ENCODE measurements at places on chromosomes 3 and 15.

- peak; percentile 17 for DNase-seq
Observed at GRCh38 chr3:46187876-46188275, 20.2 kb downstream of the CCR1 start.

GRCh38 chr15:49082960-49083359, 36.7 kb upstream of the SECISBP2L start:
- peak; percentile 85 for DNase-seq

GRCh38 chr3:197365586-197365985, 67.2 kb upstream of the DLG1 start:
- DNase-seq: peak; percentile 60

GRCh38 chr15:45165536-45165935, 22.2 kb downstream of the SHF start:
- DNase-seq: no peak

DNA sequence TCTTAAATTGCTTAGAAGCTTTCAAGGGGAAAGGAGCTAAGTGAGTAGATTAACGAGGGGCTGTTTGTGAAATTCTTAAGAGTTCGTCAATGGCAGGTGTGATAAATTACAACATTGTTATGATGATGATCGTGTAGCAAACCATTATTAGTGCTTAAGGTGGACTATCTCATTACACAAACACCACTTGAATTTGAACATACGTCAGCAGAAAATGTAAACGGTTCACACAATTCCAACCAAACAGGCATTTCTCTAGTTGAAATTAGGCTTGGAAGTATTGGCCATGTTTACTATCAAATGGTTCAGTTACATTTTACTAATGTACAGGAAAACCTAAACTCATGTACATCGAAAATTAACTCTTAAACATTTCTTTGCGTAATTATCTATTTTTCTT, 102.8 kb downstream of the PYDC2 start:
- no peak for DNase-seq

- no peak for DNase-seq
Observed at GRCh38 chr15:75663931-75664421, 16.3 kb downstream of the SNX33 start.

DNA sequence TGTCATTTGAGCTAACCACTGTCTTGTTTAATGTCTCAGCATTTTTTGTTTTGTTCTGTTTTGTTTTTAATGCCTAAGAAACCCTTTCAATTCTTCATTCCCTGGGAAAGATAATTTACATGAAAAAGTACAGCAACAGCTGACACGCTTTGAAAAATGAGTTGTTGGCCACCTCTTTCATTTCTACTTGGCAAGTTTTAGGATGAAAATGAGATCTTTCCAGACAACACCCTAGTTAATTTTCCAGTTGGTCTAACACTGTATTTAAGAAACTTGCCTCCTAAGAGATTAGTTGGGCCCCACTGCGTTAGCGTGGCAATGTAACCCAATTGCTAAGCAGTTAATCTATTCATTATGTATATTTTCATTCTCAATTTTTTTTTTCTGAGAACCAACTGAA, 194.0 kb upstream of the LRRN1 start:
- no peak for DNase-seq

DNA sequence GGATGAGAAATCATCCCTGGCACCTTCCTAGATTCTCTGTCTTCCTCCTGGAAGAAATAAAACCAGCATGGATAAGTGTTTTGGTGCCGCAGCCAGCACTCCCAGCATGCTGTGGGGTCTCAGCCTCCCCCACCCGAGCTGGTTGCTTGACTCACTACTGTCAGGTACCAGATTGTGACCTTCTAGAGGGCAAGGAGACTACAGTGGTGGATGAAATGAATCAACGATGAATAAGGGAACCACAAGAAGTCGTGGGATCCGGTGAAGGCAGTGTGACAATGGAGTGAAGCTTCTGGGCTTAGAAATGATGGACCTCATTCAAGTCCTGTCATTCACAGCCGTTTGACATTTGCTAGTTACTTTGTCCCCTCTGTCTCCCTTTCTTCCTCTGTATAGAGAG, 50.2 kb upstream of the SLCO3A1 start:
- DNase-seq: no peak

DNA sequence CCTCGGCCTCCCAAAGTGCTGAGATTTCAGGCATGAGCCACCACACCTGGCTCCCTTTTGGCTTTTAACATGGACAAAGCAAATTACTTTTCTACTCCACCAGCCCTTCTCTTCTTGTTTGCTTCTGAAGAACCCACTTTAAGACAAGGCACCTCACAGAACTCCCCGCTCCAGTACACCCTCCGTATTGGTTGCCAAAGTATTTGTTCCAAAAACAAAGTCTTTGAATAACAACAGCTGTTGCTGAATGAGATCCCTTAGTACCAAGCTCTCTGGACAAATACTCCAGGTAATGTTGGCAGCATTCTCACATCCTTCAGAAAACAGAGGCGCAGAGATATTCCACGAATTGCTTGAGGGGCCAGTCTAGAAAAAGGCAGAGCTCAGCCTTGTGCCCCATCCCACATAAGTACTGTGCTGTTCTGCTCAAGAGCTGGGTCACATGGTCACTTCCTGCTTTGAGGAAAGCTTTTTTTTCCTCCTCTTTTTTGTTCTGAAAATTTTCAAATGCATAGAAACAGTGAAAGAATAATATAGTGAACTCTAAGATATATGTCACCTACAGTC, 7.3 kb upstream of the CHCHD6 start:
- no peak for DNase-seq

GRCh38 chr3:170096342-170096741, 58.5 kb downstream of the GPR160 start:
- DNase-seq: no peak

GRCh38 chr3:83002869-83003445, 1241.5 kb upstream of the GBE1 start:
- no peak for DNase-seq

DNA sequence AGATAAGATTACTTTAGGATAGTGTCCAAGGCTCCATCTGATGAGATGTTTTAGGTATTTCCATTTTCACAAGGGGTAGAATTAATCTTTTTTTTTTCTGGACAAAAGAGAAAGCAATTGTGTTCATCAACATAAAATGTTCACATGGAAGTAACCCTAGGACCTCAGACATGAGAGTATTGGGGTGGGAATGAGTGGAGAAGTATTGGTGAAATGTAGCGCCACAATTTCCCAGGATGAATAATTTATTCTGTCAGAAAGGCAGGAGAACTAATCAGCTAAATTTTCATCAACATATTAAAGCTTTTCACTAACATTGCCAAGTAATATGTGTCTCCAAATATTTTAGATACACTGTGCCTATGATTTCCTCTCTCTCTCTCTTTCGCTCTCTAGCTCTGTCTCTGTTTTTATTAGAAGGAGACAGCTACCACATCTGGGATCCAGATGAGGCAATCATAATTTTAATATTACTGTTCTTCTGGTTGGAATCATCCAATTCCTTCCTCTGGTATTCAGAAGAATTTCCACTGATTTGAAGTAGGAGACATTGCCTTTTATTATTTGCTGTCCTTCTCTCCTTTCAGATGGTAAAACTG, 21.6 kb upstream of the ZNF280D start:
- peak; percentile 68 for DNase-seq

- no peak for DNase-seq
Observed at GRCh38 chr3:30933478-30934207, 39.2 kb upstream of the GADL1 start.

DNA sequence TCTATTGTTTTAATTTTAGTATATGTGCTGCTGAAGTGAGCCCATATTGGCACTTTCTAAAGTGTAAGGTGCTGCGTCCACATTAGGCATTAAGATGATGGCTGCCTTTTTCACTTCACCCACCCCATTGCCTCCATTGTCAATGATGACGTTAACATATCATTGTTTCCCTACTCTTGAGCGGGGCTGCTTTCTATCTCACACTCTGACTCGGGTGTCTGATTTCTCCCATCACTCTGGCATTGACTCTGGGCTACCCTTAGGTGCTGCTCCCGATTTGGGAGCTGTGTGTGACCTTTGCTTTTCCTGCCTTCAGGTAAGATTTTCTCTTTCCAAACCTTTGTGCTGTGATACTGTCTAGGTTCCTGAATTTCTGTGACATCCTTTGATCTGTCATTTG, 28.8 kb downstream of the CGNL1 start:
- DNase-seq: no peak

DNA sequence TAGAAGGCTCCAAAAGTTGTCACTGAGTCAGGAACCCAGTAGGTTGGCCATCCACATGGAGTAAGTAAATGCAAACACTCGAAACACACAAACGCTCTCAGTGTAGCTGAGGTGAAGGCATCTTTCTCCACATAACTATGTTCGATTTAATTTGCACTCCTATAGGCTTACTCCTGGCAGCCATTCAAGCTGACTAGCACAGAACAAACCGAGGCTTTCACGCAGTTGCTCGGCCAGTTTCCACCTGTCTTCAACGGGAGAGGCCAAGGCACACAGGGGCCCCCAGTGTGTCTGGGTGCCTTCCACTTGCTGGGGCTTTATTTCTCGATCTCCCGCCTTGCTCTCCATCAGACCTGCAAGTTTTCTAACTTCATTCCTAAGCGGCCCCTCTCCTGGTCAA, 18.9 kb downstream of the RGMA start:
- DNase-seq: no peak

- peak; percentile 76 for DNase-seq
Observed at GRCh38 chr15:45157974-45158373, 28.2 kb downstream of the DUOX1 start.

- DNase-seq: peak; percentile 93
Observed at GRCh38 chr3:124800511-124801258, 70.4 kb downstream of the UMPS start.

DNA sequence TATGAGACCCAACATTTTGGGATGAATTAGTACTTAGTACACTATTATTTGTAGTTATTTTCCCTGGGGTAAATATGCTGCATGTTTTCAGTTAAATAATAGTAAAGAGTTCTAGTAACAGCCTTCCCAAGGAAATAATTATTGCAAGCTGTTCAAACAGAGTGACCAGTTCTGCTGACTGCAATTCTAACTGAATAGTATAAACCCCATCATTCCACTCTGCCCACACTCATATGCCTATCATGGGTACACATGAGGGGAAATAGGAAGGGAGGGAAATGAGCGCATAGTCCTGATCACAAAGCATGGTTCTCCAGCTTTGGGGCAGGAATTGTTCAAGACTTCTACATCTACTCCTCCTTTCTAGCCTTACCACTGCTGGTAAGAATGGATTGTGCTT, 18.7 kb downstream of the UQCC5 start:
- DNase-seq: peak; percentile 53

GRCh38 chr3:174208161-174208560, 651.0 kb upstream of the NAALADL2 start:
- DNase-seq: no peak

DNA sequence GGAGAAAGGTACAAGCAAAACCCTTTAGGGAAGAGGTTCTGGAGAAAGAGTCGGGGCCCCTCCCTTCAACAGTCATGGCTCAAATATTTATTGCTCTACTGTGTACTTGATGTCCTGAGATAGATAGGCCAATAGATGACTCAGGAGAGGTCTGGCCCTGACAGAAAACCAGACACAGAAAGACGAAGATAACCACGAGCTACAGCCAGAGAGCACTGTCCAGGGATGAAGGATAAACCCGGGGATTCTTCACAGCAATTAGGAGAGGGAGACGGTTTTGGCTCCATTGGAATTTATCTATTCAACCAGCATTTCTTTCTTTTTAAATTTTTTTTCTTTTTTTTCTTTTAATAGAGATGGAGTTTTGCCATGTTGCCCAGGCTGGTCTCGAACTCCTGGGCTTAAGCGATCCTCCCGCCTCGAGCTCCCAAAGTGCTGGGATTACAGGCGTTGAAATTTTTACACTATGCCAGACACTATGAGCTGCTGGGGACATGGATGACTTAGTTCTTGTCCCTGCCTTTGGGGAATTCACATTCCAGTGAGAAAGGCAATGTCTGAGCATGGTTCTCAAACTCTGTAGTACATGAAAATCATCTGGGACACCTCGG, 4.6 kb upstream of the CIDEC start:
- DNase-seq: peak; percentile 82

- peak; percentile 97 for DNase-seq
Observed at GRCh38 chr15:39127925-39128617, 452.8 kb upstream of the THBS1 start.

DNA sequence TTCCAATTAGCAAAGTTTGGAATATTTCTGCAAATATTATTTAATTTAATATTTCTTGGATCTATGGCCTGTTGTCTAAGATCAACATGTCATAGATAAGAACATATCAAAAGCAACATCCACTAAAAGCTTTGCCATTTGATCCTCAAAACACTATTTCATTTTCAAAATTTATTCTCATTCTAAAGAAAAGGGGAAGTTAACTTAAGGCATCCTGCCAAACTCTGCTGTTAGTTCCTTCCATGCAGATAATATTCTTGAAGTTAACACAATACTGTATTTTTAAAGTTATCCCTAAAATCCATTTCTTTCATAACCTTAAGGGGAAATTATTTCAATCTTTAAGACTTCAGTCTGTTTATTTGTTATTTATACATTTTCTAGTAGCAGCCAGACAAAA, 28.2 kb upstream of the GBE1 start:
- DNase-seq: no peak

- no peak for DNase-seq
Observed at GRCh38 chr15:82950295-82950694, 2.2 kb downstream of the HOMER2 start.

DNA sequence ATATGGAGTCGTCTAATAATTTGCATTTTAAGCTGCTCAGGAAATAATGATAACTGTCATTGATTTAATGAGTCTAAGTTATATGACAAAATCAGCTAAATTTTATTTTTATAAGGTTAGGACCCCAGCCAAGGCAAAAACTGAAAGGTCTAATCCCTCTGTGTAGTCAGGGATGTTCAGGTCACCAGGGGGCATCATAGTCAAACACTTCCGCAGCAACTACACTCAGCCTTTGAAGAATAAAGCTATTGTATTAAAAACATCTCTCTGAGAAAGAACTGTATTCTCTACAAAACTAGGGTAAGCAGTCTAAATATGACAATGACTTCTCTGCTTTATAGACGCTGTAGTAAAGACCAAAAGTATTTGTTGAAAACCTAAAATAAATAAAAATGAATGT, 15.0 kb downstream of the INTS14 start:
- DNase-seq: peak; percentile 15

GRCh38 chr15:33675246-33675645, 293.1 kb upstream of the CHRM5 start:
- DNase-seq: peak; percentile 20

DNA sequence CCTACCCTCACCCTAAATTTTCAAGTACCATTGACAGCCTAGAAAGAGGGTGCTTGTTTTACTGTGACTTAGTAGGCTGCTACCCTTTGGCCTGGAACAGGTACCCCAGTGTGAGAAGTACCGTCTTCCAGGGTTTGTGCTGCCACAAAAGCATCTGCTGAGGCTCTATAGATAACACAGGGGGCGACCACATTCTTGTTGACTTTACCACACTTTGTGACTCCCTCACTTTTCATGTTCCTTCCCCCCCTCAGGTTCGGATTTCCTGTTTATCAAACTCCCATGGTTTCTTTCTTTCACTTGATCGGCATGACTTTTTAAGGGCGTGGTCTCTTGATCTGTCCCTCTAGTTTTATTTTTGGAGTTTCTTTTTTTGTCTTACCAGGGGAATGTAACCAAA, 23.5 kb downstream of the EXOG start:
- DNase-seq: no peak

- DNase-seq: no peak
Observed at GRCh38 chr15:100683434-100683833, 81.0 kb downstream of the ASB7 start.

- DNase-seq: peak; percentile 99
Observed at GRCh38 chr3:52046186-52046901, 10.0 kb downstream of the DUSP7 start.

- no peak for DNase-seq
Observed at GRCh38 chr3:161852744-161853143, 356.1 kb downstream of the OTOL1 start.
